ENCODE measurements at places on chromosomes 7 and 10.
A peak's percentile ranks its signal among the peaks of the same experiment; 100 is the strongest.

DNA sequence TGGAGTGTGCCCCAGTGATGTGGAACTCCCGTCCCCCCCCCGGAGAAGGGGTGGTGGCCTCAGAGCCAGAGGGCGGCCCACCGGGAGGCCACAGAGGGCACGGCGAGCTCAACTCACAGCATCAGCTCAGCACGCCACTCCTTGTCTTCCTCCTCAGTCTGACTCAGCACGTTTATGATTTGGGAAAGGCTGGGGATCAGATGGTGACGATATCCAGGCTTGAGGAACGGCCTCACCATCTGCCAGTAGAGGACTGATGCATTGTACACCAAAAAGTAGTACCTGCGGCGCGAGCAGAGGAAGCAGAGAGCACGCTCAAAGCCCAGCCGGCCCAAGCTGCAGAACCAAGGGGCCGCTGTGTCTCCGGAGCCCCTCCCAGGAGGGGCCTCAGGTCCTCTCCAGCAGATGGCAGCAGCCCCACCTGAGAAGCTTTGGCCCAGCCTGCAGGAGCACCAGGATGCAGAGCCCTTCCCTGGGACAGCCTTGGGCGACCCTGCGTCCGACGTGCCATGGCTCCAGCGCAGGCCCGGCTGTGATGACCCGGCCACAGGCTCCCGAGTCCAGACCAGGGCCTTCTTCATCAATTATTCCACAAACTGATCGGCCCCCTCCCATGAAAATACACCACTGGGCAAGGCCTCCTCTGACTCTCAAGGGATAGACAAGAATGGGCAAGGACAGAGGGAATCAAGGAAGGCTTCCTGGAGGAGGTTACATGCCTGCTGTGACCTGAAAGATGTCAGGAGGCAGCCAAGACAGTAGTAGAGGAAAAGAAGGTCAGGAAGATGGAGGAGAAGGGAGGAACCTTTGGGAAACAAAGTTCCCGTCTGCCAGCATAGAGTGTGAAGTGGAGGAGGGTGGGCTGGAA lies 3.7 kb downstream of the CFAP46 start:
- DNase-seq = no peak

- no peak for DNase-seq
These were observed 181.3 kb downstream of the PPP1R9A start for GRCh38 chr7:95088536-95089215.

GRCh38 chr10:76743169-76743568 lies 894.4 kb downstream of the KCNMA1 start:
- DNase-seq = no peak

- DNase-seq = no peak
These were observed 39.6 kb downstream of the TBATA start for GRCh38 chr10:70745555-70745954.

DNA sequence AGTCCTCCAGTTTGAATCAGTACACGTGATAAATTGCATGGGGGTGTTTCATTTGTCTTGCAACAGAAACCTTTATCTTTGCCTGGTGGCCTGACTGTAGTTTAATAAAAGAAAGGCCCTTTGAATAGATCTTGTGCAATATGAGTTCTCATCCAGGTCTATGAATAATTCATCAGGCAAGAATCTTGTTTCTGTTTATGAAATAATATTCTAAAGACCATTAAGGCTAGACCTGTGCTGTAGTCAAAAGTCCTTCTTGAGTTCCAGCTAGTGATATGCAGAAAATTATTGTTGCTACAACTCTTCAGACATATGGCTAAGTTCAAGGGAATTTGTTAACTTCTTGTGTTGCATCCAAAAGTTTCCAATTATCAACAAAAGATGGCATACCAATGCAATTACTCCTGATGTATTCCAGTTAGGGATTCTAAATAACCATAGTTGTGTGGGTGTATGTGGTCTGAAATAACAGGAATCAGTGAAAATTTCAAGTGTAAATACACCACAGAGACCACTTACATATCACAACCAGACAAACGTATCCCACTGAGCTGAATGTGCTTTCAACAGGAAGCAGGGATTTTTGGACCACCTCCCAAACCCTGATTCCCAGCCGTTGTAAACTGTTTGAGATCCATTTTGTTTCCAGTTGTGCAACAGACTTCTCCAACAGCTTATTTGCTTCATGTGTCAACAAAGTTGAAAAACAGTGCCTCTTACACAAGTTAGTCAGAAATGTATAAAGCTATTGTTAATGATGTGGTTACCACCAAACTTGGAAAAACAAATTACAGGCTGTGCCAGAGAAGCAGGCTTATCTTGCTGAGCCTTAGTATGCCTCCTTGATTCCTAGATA lies 54.7 kb upstream of the BICC1 start:
- no peak for DNase-seq

GRCh38 chr7:15007507-15007906 lies 105.0 kb upstream of the DGKB start:
- no peak for DNase-seq

DNA sequence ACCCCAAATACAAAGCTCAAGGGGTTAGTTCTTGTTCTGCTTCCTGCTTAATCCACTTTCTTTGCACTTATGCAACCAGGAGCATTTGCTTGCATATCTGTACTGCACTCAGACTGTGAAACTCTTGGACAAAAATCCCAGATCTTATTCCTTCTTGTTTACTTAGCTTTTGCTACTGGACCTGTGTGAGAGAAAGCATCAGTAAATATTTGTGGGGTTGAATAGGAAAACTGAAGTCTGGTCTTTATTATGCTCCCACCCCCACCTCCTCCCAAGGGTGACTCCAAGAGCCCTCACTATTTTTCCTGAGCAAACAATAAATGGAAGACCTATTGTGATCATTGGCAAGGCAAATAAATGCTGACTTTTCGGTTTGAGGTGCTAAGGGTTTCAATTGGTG lies 57.1 kb upstream of the VSTM2A start:
- no peak for DNase-seq

DNA sequence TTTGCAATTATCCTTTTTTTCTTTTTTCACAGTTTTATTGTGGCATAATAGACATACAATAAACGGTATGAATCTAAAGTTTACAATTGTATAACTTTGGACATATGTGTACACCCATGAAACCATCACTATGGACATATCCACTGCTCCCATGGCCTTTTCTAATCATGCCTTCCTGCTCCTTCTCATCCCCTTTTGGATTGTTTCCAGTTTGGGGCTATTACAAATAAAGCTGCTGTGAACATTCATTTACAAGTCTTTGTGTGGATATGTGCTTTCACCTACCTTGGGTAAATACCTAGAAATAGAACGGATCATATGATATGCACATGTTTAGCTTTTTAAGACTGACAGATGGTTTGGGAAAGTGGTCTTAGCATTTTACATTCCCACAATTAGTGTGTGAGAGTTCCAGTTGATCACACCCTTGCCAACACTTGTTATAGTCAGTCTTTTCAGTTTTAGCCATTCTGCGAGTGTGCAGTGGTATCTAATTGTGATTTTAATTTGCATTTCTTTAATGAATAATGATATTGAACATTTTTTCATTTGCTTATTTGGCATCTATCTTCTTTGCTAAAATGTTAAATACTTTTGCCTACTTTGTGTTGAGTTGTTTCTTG lies 120.9 kb upstream of the KAT6B start:
- DNase-seq = no peak

DNA sequence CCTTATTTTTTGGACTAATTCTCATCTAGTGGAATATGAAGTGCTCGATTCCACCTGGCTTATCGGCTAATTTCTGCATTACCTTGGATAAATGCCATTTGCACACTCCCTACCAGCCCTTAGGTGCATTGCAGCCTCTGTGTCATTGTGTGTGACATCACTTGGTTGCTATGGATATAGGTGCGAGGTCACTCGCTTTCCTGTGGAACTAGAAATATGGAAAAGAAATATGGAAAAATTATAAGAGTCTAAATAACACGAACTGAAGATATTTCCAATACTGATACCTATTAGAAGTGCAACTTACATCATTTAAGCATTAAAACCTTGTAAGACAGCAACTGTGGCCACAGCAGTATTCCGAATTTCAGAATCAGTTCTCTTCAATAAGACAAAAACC lies 2.0 kb downstream of the YWHAG start:
- DNase-seq = no peak

- DNase-seq = no peak
These were observed 669.5 kb upstream of the GHITM start for GRCh38 chr10:83469728-83470331.

DNA sequence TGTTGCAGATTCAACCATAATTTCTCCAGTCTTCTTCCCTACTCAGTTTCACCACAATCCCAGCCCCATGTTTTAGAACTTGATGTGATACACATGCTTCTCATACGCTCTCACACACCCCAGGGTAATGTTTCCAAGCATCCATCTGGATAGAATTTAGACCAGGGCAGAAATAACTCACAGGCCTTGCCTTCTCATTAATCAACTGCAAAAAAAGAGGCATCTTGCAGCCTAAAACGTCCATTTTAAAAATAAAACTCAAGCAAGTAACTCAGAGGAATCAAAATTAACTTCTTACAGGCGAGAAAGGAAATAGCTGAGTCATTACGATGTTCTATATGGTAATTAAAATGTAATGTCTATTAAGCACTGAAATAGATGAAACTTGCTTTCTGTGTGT lies 127.2 kb upstream of the RSU1 start:
- no peak for DNase-seq

GRCh38 chr10:109934958-109935793 lies 11.9 kb upstream of the XPNPEP1 start:
- DNase-seq = peak; percentile 88

DNA sequence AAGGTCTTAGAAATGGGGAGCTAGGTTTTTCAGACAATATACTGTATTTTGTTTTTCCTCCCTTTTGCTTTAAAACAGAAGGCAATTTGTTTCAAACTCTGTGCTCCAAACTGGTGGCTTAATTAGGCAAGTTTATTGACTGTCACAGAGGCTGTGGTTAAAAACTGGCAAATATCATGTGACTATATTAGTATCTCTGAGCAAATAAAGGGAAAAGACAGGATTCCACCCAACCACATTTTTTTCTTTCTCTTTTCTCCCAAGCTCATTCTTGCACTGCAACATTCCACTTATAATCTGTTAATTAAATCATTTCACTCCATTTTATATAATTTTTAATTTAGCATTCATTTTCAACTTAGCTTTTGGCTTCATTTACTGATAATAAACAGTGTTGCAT lies 615.8 kb downstream of the AUTS2 start:
- DNase-seq = peak; percentile 25

DNA sequence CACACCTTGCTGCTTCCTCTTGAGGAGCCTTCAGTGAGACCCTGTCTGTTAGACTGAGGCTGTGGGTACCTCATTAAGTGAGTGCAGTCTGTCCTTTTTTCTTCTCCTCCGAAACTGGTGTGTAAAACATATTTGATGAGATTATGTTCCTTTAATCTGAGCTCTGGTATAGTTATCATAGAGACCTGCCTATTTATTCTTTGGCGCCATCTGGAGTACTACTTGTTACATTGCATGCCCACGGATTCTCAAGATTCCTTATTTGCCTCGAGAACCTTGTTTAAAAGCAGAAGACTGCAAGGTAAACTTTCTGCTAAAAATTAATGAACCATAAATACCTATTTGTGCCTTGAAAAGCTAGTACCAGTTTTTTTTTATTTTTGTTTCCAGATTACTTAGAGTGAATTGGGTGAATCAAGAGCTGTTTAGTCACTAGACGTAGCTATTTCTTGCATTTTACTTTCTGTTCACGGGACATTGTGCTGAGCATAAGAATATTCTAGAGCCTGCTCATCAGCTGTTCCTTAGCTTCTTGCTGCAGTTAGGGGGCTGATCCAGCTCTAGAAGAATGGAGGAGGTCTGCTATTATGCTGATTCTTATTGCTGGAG lies 16.9 kb upstream of the STMP1 start:
- no peak for DNase-seq

- no peak for DNase-seq
These were observed 405.7 kb downstream of the INHBA start for GRCh38 chr7:41297166-41297565.

DNA sequence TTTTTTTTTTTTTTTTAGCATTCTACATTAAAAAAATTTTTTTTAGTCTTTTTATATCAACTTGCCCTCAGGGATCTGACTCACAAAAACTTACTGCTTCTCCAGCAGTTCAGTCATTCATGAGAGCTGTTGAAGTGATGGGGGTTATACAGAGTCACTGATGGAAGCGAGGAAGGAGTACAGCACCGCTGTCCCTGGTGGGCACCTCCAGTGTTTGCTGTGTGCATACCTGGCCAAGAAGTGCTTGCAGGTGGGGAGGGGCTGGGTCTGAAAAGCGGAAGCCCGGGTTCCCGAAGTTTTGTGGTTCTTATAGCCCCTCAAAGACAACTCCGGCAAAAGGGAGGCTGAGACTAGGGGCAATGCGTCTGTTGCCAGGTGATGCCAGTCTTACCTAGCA lies 46.2 kb downstream of the MINDY4 start:
- peak; percentile 78 for DNase-seq

DNA sequence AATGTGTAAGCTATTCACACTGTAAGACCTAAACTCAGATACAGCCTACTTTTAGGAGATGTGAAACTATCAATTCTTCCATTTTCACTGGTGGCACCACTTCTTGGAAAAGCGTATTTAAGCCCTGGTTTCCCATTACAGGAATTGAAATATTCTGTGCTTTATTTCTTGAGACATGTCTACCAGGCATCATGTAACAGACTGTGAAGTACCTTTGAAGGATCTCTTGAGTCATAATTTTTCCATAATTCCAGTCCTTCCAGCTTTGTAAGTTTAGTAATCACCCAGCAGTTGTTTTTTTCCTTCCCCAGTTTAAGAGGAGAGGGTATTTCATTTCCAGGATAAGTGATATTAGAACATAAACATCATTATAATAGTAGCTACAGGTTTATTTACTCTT lies 186.0 kb upstream of the PRPS1L1 start:
- DNase-seq = no peak

- no peak for DNase-seq
These were observed 533.5 kb upstream of the COBL start for GRCh38 chr7:51850126-51850525.

- no peak for DNase-seq
These were observed 15.2 kb upstream of the ELFN1 start for GRCh38 chr7:1654738-1655475.

- DNase-seq = no peak
These were observed 703.4 kb upstream of the ANKRD30A start for GRCh38 chr10:36421992-36422391.

- no peak for DNase-seq
These were observed 597.5 kb downstream of the REEP3 start for GRCh38 chr10:64118736-64119135.

DNA sequence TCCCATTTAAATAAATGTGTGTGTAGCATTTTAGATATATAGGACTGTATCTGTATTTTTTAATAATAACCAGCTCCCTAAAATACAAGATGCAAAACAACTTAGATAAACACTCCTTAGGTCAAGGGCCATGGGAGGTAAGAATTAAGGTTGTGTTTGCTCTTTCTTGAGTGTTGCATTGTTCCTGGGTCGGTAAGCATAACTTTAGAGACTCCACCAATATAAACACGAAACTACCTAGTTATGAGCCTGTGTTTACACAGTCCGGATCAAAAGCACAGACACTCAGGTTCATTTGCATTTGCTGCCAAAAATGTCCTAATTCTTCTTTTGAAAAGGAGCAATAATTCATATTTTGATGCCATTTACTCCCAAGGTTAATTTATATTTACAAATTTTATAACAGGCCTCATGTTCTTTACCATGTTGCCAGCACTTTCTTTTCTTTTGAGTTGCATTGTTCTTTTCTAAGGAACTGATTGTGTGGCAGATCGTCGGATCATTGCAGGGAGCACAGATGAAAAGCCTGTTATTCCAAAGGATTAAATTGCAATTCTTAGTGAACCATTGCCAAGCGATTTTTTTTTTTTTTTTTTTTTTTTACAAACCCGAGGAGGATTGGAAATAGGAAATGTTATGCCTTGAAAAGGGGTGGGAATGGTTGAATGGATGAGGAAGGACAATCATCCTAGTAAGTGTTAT lies 45.8 kb upstream of the GLCCI1 start:
- no peak for DNase-seq

All from foreskin melanocyte (primary cell).